ENCODE measurements at places on chromosomes 3 and 15.

- H3K4me1 ChIP-seq = no peaks in the 10 kb centered on the region
- no peak overlapping the region for H3K4me3 ChIP-seq
- H3K27me3 ChIP-seq = no peaks in the 10 kb centered on the region
- H3K27ac ChIP-seq = no peak overlapping the region
Observed at GRCh38 chr3:176328198-176328597, 869.1 kb downstream of the TBL1XR1 start.

DNA sequence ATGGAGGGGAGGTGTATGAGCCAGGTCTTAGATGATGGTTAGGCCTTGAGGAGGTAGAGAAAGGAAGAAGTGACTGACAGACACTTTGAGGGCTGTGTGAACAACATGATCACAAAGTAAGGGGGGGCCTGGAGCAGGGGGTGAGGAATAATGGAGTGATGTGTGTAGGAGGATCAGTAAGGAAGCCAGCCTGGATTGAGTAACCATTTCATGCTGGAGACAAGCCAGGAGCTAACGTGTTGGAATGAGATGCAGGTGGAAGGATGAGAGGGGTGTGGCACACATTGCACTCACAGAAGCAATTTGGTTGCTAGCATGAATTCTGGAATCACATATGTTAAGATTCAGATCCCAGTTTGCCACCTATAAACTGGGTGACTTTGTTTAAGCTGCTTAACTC is 65.5 kb downstream of the BBX start:
- no peak overlapping the region for H3K27ac ChIP-seq
- DNase-seq = no peak
- H3K4me3 ChIP-seq = no peak overlapping the region
- H3K4me1 ChIP-seq = peaks cover 14% of the 10 kb centered on the region

DNA sequence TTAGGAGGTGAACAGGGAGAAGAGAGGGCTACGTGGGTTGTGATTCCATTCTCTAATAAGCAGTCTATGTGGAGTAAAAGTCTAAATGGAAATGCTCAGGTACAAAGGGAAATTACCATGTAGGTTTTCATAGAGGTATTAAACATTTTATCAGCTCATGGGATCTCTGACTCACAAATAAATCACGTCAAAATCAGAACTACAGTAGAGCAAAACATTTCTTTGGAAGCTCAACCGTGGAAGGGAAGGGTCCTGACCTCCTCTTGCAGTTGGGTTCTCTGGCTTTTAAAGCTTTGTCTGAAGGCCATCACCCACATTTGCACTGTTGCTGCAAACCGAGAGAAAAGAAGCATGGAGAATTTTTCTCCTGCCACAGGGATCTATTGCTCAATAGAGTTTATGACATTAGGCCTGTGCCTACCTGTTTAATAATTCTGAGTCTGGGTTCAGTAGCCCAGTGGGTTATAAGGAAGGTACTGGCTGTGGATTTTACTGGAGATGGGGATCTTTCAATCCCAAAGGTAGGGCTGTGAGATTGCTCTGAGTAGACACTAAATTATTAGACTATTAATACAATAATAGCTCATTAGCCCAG is 24.2 kb upstream of the PGPEP1L start:
- H3K27me3 ChIP-seq = no peaks in the 10 kb centered on the region
- H3K36me3 ChIP-seq = no peaks in the 10 kb centered on the region
- DNase-seq = no peak
- H3K27ac ChIP-seq = no peak overlapping the region
- no peak overlapping the region for H3K4me3 ChIP-seq

- H3K4me1 ChIP-seq = peaks cover 6% of the 10 kb centered on the region
- H3K27ac ChIP-seq = no peak overlapping the region
- H3K27me3 ChIP-seq = no peaks in the 10 kb centered on the region
- H3K36me3 ChIP-seq = no peaks in the 10 kb centered on the region
- DNase-seq = no peak
- H3K4me3 ChIP-seq = no peak overlapping the region
Observed at GRCh38 chr15:50187997-50188396, 6.0 kb downstream of the SLC27A2 start.

DNA sequence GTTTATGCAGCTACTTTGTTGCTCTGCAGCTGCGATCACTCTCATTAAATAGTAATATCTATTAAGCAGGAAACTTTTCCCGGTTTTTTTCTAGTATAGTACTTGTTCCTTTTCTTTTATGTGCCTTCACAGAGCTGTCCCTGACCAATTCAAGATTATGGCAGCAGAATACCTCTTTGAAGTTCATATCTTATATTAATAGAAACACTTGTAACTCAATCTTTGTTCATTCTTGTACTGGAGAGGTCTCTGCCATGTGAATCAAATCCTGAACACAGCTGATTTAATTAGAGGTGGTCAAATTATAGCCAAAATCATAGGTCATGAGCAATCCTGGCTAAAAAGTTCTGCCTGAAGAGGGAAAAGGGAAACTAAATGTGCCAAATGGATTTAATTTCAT is 399.0 kb upstream of the ARHGEF26 start:
- no peaks in the 10 kb centered on the region for H3K4me1 ChIP-seq
- no peak overlapping the region for H3K4me3 ChIP-seq
- no peak for DNase-seq
- no peaks in the 10 kb centered on the region for H3K36me3 ChIP-seq

DNA sequence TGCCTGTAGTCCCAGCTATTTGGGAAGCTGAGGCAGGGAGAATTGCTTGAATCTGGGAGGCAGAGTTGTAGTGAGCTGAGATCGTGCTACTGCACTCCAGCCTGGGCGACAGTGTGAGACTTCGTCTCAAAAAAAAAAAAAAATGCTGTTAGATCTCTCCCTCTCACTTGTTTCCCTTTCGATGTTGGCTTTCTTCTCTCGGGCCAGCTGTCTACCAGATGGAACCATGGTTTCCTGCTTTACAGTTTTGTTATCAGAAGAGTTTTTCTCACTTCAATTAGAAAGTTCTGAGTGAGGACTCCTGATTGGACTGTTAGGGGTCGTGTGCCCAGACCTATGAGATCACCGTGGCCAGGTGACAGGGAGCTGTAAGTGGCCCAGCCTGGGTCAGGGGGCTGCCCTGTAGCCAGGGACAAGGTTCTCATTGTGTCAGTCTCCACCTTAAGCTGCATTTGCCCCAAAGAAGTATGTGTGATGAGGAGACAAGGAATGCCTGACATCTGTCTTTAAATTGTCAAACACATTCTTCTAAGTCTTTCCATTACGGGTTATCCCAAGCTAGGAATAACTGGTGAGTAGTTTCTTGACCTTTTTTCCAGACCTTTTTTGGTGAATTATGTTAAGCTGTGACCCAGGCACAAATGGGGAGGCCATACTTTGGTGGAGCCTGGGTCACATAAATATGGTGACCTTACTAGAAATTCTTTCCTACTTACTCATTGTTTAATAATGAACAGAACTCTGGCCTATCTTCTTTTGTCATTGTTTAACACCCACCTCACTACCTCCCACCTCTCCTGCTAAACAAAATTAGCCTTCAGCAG is 25.2 kb downstream of the SNAPC5 start:
- H3K4me1 ChIP-seq = peaks cover 7% of the 10 kb centered on the region
- H3K36me3 ChIP-seq = no peaks in the 10 kb centered on the region
- no peak overlapping the region for H3K4me3 ChIP-seq
- H3K27ac ChIP-seq = peak overlapping the region; percentile 23
- DNase-seq = peak; percentile 88
- H3K27me3 ChIP-seq = no peaks in the 10 kb centered on the region

DNA sequence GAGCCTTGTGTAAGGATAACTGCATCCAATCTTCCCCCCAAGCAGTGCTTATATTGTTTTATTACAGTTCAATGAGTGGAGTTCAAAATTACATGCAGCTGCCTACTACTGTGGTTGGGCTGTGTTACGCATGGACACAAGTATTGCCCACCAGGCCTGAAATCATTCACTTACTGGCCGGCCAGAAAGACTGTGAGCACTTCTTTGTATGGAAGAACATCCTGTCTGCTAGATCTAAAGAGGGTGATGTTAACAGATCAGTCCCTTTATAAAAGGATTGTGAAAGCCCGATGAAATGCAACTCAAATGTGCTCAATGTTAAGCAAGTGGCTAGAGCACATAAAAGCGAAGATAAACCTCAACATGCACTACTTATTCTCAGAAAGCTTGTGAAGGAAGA is 132.5 kb downstream of the FOXP1 start:
- no peak for DNase-seq
- H3K4me1 ChIP-seq = peaks cover 45% of the 10 kb centered on the region
- H3K36me3 ChIP-seq = no peaks in the 10 kb centered on the region
- H3K27me3 ChIP-seq = no peaks in the 10 kb centered on the region

DNA sequence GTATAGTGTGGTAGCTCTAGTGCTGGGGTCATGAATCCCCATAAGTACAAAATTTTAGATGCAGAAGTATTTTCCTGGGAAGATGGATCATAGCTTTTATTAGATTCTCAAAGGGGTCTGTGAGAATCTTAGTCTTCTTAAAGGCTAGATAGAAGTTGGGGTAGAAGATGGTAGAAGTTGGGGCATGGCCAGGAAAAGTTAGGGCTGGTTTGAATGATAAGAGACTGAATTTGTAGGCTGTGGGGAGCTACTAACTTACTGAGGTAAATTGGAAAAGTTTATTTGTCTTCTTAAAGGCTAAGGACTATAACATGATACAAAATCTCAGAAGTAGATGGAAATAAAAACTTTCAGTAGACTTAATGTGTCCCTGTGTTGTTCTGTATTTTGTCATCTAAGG is 1.6 kb upstream of the UBE2Q2 start:
- no peaks in the 10 kb centered on the region for H3K36me3 ChIP-seq
- no peak overlapping the region for H3K27ac ChIP-seq
- H3K4me3 ChIP-seq = no peak overlapping the region
- H3K4me1 ChIP-seq = peaks cover 15% of the 10 kb centered on the region
- no peak for DNase-seq

DNA sequence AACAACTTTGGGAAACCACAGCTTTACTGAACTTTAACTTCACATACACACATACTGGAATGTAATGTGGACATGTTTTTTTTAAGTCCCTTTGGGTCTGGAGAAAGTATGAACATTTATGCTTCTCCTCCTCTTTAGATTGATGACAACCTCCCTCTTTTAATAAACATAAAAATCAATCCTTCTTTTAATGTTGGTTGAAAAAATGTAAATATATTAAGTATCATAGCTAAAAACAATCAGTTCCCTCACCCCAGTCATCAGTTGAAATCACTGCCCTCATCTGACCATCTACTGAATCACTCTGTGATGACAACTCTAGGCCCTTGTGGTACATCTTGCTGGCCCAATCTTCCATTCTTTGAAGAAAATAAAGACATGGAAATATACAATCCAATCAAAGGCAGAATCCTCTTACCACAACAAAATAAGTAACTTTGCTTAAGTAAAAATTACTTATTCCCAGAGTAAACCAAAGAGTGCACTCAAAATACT is 6.4 kb downstream of the AAGAB start:
- no peaks in the 10 kb centered on the region for H3K36me3 ChIP-seq
- H3K27ac ChIP-seq = no peak overlapping the region
- H3K4me1 ChIP-seq = peaks cover 15% of the 10 kb centered on the region
